ENCODE measurements at places on chromosomes 2 and 18. TPM values are rescaled to one million over a fixed set of nuclear protein-coding genes. Genes with fewer than 3 reads are reported as not detected.

POTEC gene
- not detected for polyA plus RNA-seq

RNF125 gene
- 66.6 TPM for polyA plus RNA-seq

CNRIP1 gene
- polyA plus RNA-seq: not detected

KCNK3 gene
- polyA plus RNA-seq: not detected

PAX3 gene
- polyA plus RNA-seq: not detected

HNRNPLL gene
- 65.4 TPM for polyA plus RNA-seq

CHST9 gene
- polyA plus RNA-seq: not detected

REG3A gene
- polyA plus RNA-seq: not detected

FRZB gene
- polyA plus RNA-seq: not detected

ABHD1 gene
- polyA plus RNA-seq: 1.4 TPM

ACTR1B gene
- 16.5 TPM for polyA plus RNA-seq

ALKAL2 gene
- not detected for polyA plus RNA-seq

SLC8A1 gene
- polyA plus RNA-seq: not detected

LRRTM1 gene
- not detected for polyA plus RNA-seq

CXCR4 gene
- polyA plus RNA-seq: 569 TPM

SMARCAL1 gene
- 29.3 TPM for polyA plus RNA-seq

APLF gene
- polyA plus RNA-seq: 1.9 TPM

G6PC2 gene
- not detected for polyA plus RNA-seq

ATAD2B gene
- 10.4 TPM for polyA plus RNA-seq

IL36G gene
- not detected for polyA plus RNA-seq

UGT1A5 gene
- polyA plus RNA-seq: not detected

TUBB8B gene
- polyA plus RNA-seq: not detected

CRYGD gene
- polyA plus RNA-seq: not detected

TSPYL6 gene
- polyA plus RNA-seq: not detected

ZNF804A gene
- polyA plus RNA-seq: not detected

IFIH1 gene
- 19.7 TPM for polyA plus RNA-seq

VAMP8 gene
- 355 TPM for polyA plus RNA-seq

SDC1 gene
- not detected for polyA plus RNA-seq

FSHR gene
- polyA plus RNA-seq: not detected

IL37 gene
- polyA plus RNA-seq: not detected

C18orf63 gene
- not detected for polyA plus RNA-seq

KCNE4 gene
- polyA plus RNA-seq: not detected

MALL gene
- polyA plus RNA-seq: 0.38 TPM

LIPG gene
- polyA plus RNA-seq: not detected

MBOAT2 gene
- 0.62 TPM for polyA plus RNA-seq

BBS5 gene
- 0.94 TPM for polyA plus RNA-seq

KYNU gene
- not detected for polyA plus RNA-seq

CCBE1 gene
- polyA plus RNA-seq: not detected

ACTR3 gene
- 478 TPM for polyA plus RNA-seq

UGT1A7 gene
- not detected for polyA plus RNA-seq

CAPN13 gene
- polyA plus RNA-seq: not detected

POTEI gene
- not detected for polyA plus RNA-seq

KATNAL2 gene
- polyA plus RNA-seq: 0.54 TPM

CRYGC gene
- polyA plus RNA-seq: not detected

OXER1 gene
- polyA plus RNA-seq: 0.15 TPM
